Cerebellar cortex (tissue), 1 donor: ENCODE measurements at places on chromosomes 6 and 20.

DNA sequence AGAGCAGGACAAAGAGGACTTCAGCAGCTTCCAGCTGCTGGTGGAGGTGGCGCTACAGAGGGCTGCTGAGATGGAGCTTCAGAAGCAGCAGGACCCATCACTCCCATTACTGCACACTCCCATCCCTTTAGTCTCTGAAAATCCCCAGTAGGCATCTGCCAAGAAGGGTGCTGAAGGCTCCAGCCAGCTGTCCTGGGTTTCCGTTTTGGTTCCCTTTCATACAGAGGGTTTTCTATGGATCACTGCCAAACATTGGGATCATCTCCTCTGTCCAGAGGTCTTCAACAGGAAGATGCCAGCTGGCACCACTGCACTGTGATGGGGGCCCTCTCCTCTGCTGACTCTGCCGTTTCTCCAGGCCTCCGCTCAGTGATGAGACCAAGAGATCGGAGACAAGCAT is 14.3 kb upstream of the RAB5IF start:
- DNase-seq, result no peak

DNA sequence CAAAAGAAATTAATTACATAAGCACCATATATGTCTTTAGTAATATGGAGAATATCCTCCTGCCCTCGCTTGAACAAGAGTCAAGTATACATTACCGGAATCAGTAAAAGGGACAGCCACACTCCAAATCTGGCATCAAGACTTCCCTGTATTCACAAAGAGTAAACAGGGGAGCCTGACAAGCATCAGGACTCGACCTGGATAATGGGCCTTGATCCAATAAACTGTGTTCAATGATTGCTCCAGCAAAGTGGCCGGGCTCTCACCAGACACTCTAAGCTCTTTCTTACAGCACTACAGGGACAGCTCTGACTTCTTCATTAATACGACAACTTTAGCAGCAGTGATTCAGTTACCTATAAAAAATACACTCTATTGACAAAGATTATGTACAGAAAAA is 307.9 kb upstream of the POU3F2 start:
- no peak for DNase-seq

- no peak for DNase-seq
Measured at GRCh38 chr20:33697129-33697528, 10.9 kb upstream of the E2F1 start.

DNA sequence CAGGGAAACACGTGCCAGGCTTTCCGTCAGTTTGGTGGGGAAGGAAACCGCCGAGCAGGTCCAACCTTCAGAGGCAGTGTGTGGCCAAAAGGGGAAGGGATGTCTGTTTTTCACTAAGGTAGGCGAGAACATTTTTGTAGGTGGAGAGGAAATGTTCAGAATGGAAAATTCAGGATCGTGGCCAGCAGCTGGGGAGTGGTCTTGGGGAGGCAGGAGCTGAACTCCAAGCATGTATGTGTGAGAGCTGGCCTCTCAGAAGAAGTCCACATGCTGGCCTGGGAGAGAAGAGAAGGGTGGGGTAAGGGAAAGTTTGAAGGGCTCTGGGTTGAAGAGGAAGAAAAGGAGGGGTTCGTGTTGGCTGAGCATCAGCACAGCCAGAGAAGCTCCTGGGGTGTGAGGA is 74.9 kb downstream of the SYNDIG1 start:
- no peak for DNase-seq
